ENCODE measurements at places on chromosomes 3 and 15.

GRCh38 chr3:29245441-29245840, 35.4 kb upstream of the RBMS3 start:
- DNase-seq: no peak

- no peak for DNase-seq
Measured at GRCh38 chr15:63986751-63987341, 59.4 kb downstream of the DAPK2 start.

DNA sequence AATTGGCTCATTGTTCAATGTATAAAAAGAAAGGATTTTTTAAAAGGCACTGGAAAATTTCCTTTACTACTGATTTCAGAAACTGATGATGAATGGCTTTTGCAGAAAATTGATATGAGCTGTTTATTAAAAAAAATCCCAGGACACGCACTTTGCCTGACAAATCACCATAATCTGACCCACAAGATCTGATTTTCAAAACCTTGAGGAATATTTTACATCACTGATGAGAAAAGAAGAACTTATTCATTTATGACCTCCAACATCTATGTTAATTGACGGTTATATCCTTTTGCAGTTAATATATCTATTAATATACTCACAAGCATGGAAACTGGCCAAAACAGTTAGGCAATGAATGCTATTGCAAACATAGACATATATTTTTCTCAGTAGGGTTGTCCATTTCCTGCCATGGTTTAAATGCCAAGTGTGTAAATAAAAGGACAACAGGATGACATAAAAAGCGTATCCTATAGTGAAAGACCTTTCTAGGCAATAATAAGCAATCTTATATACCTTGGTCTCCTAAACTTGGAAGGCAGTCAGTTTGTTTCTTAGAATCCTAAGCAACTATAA, 109.7 kb upstream of the SLC7A14 start:
- no peak for DNase-seq

DNA sequence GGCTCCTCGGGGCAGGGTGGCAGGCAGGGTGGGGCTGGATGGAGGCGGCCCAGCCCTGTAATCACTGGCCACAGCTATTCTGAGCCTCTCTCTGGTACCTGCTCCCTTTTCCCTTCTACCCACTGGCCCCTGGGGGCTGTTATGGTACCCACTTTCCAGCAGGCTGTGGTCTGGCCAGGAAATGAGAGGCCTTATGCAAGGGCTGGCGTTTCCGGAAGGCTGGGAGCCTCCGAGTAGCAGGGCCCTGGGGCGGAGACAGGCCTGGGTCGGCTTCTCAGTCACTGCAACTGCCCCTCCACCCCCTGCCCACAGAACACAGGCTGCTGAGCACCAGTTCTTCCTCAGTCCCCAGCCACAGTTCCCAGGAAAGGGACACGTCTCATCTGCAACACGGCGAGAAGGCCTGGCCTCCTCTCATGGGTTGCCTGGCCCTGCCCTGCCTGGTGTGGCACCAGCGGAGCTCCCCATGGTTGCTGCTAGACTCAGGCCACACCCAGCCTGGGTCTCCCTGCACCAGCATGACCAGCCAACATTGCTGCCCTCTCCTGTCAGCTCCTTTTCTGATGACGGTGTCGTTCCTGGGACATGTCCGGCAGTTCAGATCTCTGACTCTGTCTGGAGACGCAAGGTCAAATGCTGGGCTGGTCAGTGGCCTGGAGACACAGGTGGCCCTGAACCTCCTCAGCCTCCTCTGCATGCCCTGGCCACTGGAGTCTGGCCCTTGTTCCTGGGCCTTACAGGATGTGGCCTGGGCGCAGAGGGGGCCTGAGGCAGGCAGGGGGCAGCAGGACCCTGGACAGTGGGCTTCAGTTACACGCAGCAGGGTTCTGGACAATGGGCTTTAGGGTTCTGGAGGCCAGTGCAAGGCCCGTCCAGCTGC, 6.5 kb downstream of the CHST13 start:
- peak; percentile 72 for DNase-seq

DNA sequence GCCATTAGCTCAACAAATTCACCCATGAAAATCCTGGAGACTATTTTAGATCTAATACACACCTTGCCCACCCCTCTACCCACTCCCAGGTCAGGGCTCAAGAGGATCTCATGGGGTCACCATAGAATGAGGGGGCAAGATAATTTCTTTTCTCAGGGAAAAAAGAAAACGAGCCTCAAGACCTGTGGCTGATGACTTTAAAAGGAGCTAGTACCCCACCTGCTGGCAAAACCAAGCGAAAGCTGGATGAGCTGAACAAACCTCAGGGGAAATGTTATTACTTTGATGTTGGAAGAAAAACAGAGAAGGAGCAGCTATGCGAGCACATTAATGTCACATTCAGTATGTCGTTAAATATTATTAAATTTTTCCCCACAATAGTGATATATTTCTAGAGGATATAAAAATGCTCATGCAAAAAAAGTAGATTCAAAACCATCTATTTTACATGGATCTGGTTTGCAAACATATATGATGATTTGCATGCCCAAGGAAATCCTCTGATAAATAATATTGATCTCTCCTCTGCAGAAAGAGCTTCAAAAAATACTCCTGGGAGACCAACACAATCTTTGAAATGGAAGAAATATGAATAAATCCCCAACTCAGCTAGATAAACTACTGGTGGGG, 37.7 kb downstream of the PLD1 start:
- DNase-seq: no peak

GRCh38 chr3:133371676-133372075, 28.2 kb upstream of the BFSP2 start:
- DNase-seq: no peak

- DNase-seq: no peak
Measured at GRCh38 chr3:169534439-169534838, 129.1 kb downstream of the MECOM start.

- no peak for DNase-seq
Measured at GRCh38 chr3:193391902-193392301, 13.3 kb upstream of the ATP13A5 start.

DNA sequence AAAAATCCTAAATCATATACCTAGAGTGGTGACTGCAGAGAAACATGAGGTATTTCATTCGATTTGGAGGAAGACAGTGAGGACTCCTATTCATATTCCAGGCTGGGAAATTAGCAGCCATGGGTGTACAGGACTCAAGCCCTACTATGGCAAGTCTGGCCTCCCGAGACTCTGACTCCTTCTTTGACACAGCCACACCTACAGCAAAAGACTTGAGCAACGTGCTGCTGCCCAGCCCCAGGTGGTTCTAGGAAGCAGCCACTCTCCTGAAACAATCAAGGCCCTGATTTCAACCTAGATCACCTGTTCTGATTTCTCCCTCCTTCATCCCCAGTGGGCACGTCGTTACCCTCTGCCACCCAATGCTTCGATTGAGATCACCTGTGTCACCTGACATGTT, 84.0 kb upstream of the ATP11B start:
- DNase-seq: no peak

GRCh38 chr3:150945226-150946032, 27.1 kb downstream of the CLRN1 start:
- DNase-seq: no peak

GRCh38 chr15:31320022-31320421, 6.6 kb upstream of the KLF13 start:
- DNase-seq: peak; percentile 20

DNA sequence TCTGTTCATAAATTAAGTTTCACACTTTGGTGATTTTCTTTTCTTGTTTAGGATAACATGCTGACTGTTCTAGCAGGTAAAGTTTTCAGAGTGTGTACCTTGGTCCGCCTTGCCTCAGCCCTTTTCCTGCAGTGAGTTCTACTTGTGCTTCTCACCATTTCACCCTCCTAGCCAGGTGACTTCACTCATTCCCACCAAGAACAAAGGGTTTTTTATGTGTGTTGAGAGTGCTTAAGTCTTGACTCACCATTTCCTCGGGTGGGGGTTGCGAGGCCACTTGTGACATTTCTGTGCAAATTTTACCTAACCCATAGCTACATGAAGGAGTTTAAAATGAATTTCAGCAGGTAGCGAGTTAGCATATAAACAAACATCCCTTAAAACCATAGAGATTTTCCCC, 81.4 kb downstream of the C3orf38 start:
- no peak for DNase-seq

- DNase-seq: no peak
Measured at GRCh38 chr15:71387810-71388209, 272.5 kb downstream of the THSD4 start.

GRCh38 chr3:163890661-163891060, 1187.6 kb downstream of the SI start:
- no peak for DNase-seq

- no peak for DNase-seq
Measured at GRCh38 chr15:97728791-97729190, 231.7 kb upstream of the ARRDC4 start.

- DNase-seq: no peak
Measured at GRCh38 chr3:157857440-157857839, 248.8 kb downstream of the SHOX2 start.

Measured in upper lobe of right lung (tissue), 1 donor.